ENCODE measurements at places on chromosomes 2 and 18.

- no peak for DNase-seq
Observed at GRCh38 chr2:177585234-177585863, 192.8 kb downstream of the AGPS start.

- no peak for DNase-seq
Observed at GRCh38 chr2:181955010-181955409, 30.6 kb upstream of the PPP1R1C start.

DNA sequence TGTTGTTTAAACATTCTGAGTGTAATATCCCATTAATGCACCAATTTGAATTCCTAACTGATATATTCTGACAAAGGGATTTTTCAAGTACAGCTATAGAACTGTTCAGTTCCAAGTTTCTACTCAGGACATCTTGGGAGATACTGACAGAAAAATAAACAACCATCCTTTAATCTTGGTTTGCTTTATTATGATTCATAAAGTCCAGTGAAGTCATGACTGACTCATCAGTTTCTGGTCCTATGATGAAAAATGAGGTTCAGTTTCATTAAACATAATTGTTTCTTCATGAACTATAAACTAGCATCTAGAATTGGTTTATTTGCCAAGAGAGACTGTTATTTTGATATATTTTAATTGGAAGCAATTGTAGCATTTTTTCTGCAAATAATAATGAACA is 896.2 kb downstream of the CCDC85A start:
- no peak for DNase-seq

DNA sequence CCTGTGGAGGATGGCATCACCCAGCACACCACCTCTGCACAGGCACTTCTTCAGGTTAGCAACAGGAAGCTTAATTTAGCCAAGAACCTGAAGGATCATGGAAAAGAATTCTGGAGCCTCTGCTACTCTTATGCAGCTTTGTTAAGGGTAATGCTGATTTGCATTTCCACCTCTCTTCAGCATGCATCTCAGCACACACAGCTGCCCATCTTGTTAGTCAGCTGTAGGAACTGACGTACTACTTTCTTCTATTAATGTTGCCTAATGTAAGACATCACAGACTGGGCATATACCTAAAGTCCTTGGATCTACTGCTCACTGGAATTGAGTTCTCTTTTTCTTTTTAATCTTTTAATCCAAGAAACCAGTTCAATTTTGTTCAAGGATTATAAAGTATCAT is 181.0 kb downstream of the SPP2 start:
- DNase-seq, result no peak

DNA sequence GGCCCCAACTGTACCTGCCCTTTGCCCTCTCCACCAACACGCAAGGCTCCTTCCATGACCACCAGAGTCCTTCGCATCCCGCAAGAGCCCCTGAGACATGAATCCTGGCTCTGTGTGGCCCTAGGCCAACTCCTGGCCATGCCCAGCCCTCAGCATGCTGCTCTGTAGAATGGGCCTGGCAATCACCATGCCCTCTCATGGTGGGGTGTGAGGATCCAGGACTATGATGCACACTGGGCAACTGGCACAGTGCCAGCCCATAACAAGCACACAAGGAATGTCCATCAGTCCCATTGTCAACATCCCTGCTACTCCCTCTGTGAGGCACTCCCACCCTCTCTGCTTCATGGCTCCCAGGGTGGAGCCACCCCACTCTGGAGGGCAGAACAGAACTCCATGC is 44.7 kb downstream of the FER1L5 start:
- DNase-seq, result no peak

- no peak for DNase-seq
Observed at GRCh38 chr2:35522450-35522849, 833.1 kb upstream of the CRIM1 start.

- no peak for DNase-seq
Observed at GRCh38 chr2:207126724-207127308, 38.9 kb downstream of the KLF7 start.

GRCh38 chr2:119943058-119943457 is 69.8 kb upstream of the EPB41L5 start:
- no peak for DNase-seq

DNA sequence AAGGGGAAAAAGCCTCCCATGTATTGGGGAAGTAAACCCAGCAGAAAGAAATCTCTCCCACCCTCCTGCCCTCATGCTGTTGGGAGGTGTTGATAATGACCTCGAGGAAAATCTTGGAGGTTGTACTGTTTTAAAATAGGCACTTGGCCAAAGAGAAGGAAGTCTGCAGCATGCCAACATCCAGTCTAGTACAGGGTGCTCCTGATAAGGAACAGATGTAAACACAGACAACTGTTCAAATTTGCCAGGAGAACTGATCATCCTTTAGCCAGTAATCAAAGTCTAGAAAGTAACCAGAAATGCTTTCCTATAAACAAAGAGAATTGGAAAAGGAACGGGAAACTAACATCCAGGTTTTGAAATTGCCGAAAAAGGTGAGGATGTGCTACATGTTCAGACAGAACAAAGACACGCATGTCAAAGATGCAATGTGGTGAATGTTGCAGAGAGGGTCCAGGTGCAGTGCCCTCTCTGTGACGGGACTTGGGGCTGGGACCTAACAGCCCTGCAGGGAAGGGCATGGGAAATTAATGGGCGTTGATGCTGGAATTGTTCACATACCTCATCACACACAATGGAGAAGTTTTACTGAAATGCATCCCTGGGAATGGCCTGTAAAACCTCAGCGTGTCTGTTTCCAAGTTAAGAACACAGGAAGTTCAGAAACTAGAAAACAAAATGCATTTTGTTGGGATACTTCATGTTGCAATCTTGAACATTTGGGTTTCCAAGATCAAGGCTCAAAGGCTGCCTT is 125.7 kb upstream of the RND3 start:
- DNase-seq, result no peak

- no peak for DNase-seq
Observed at GRCh38 chr2:29676886-29677453, 244.4 kb downstream of the ALK start.

- no peak for DNase-seq
Observed at GRCh38 chr2:171858397-171858958, 35.6 kb downstream of the SLC25A12 start.

GRCh38 chr2:57516698-57517340 is 529.8 kb upstream of the VRK2 start:
- DNase-seq, result peak; percentile 49

- no peak for DNase-seq
Observed at GRCh38 chr2:236919209-236919608, 166.5 kb upstream of the COPS8 start.

GRCh38 chr2:68709421-68709911 is 25.1 kb upstream of the ARHGAP25 start:
- peak; percentile 64 for DNase-seq

All from Jurkat, Clone E6-1 (cell line).